Smooth muscle cell of bladder (primary cell): ENCODE measurements at places on chromosomes 11 and 22. TPM values are rescaled to one million over a fixed set of nuclear protein-coding genes. Genes with fewer than 3 reads are reported as not detected.

AIFM3 gene
- 0.57 and 1.3 TPM in 2 replicates for total RNA-seq

FAM111A gene
- total RNA-seq, result 32.3 and 40.8 TPM in 2 replicates

PNPLA5 gene
- not detected in 2 replicates for total RNA-seq

KRTAP5-11 gene
- not detected in 2 replicates for total RNA-seq

PHLDA2 gene
- 1.6 and 2.4 TPM in 2 replicates for total RNA-seq

CHRM1 gene
- not detected in 2 replicates for total RNA-seq
